Effector CD4-positive, alpha-beta T cell (primary cell): ENCODE measurements at places on chromosomes 4 and X.

GRCh38 chrX:124981420-124981819, 338.3 kb upstream of the TEX13C start:
- DNase-seq, result no peak

DNA sequence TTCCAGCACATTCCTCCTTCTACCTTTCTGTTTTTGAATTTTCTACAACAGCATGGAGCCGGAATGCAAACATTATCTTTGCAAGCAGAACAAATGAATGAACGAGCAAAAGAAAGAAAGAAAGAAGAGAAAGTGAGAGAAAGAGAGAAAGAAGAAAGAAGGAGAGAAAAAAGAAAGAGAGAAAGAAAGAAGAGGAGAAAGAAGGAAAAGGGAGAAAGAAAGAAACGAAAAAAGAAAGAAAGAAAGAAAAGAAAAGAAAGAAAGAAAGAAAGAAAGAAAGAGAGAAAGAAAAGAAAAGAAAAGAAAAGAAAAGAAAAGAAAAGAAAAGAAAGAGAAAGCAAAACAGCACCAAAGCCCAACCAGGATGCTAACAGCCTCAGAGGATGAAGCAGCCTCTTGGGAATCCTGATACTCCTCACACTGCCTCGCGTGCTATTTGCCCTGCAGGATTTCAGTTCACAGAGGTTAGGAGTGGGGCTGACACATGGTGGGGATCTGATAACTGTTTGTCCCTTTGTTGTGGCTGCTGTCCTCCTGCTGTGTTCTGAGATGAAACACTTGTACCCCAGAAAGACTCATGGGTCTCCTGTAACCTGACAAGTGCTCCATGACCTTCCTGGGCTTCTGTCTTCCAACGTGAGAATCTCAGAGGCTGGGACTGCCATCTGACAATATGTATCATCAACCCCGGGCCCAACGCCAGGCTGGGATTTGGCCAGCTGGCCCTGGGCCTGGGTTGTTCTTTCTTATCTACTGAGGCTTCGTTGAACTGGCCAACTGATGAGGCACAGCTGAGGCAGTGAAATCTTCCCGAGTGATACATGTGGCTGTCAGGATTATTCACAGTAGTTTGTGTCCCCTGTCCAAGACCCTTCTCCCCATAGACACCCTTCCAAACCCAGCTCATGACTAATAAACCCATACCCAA, 61.0 kb downstream of the SEPSECS start:
- no peak for DNase-seq

DNA sequence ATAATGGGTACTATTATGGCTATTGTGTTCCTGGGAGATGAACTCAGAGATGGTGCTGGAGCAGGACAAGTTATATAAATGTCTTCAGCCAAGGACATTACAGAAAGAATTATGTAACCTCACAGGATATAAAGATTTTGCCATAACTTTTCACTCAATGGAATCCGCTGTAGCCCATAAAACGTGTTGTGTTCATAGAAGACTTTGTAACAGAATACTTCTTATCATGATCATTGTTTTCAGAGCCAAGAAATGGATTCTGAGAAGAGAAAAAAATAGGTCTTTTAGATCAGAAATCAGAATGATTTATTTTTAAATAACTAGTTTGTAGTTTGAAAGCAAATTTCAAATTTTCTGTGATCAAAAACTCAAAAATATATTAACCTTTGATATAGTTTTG, 441.0 kb upstream of the TENM3 start:
- no peak for DNase-seq

- no peak for DNase-seq
Observed at GRCh38 chrX:6891404-6891803, 256.1 kb upstream of the STS start.

- DNase-seq, result no peak
Observed at GRCh38 chr4:174457468-174457867, 64.8 kb downstream of the HPGD start.

GRCh38 chr4:15551740-15552446, 82.2 kb downstream of the CC2D2A start:
- no peak for DNase-seq

GRCh38 chr4:91997045-91997444, 306.7 kb upstream of the GRID2 start:
- DNase-seq, result no peak

DNA sequence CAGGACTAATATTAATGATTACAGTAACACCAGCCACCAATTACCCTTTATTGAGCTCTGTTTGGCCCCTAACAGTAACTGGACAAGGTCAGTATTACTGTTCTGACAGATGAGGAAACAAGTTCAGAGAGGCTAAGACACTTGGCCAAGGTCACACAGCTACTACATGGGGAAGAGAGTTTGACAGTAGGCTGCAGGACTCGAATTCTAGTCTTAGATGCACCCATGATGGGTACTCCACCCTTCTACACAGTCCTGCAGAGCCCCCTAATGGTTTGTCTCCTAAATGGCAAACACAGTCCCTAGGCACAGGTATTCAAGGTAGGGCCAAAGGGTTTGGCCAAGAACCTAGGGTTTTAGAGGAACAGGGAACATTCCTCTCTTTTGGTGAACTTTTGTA, 93.9 kb downstream of the NSUN7 start:
- DNase-seq, result no peak

DNA sequence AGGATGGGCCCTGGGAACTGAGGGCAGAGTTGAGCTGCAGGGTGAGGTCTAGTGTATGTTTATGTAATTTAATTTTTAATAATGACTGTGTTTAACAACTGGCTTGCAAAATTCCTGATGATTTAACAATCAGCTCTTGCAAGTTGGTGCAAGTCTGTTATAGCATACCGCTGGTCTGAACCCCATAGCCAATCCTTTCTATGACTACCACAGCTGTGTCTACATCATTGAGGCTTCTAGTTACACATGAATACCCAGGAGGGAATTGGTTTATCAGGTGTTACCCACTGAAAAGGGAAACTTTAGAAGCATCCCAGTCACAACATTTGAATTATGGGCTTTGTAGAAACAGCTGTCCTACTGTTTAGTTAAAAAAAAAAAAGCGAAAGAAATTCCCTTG, 38.3 kb downstream of the SUPT20HL1 start:
- DNase-seq, result no peak

- no peak for DNase-seq
Observed at GRCh38 chrX:12497832-12498591, 293.2 kb upstream of the PRPS2 start.

- no peak for DNase-seq
Observed at GRCh38 chrX:143634309-143634662, 1.6 kb downstream of the SLITRK4 start.

- DNase-seq, result no peak
Observed at GRCh38 chr4:173490256-173490655, 39.8 kb downstream of the HAND2 start.

DNA sequence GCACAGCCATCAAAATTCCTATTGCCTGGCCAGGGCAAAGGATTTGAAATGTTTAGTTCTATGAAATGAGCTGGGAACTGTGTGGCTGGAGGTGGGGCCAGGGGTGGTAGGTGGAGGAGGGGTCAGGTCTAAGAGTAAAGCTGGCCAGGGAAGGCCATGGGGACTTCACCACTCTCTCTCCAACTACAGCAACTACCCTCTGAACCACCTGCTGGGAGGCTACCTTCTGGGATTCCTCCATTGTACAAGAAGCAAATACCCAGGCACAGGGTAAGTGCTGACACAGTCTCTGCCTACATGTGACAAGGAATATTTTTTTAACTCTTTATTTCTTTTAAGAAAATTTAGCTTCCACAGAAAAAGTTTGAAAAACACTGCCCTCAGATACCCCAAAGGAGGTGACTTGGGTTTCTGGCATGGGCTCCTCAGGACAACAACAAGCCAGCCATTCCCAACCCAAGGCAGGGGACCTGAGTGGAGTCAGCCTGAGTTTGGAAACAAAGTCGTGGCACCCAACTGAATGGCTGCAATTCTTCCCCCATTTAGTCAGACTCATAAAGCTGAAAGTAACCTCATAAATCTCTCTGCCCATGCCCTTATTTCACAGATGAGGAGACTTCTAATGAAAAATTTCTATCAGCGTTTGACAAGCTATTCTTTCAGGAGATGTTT, 593.8 kb upstream of the DIPK2B start:
- no peak for DNase-seq

GRCh38 chrX:152950786-152951185, 43.1 kb downstream of the PNMA5 start:
- no peak for DNase-seq

- no peak for DNase-seq
Observed at GRCh38 chrX:18643243-18643642, 28.7 kb downstream of the RS1 start.

GRCh38 chr4:166956484-166956883, 277.8 kb downstream of the SPOCK3 start:
- DNase-seq, result no peak

DNA sequence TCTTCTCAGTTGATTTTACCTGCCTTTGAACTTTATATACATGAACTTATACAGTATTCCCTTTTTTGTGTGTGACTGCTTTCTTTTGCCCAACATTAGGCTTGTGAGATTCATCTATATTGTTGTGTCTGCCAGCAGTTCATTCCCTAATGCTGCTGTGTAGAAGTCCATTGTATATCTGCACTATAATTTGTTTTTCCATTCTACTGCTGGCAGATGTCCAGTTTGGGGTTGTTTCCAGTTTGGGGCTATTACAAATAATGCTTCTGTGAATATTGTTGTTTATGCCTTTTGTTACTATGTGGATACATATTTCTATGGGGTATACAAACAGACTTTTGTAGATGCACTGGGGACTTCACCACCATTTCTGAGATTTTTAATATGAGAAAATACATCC, 268.4 kb downstream of the DCTD start:
- no peak for DNase-seq

- DNase-seq, result no peak
Observed at GRCh38 chrX:124435616-124436015, 89.3 kb downstream of the SH2D1A start.

DNA sequence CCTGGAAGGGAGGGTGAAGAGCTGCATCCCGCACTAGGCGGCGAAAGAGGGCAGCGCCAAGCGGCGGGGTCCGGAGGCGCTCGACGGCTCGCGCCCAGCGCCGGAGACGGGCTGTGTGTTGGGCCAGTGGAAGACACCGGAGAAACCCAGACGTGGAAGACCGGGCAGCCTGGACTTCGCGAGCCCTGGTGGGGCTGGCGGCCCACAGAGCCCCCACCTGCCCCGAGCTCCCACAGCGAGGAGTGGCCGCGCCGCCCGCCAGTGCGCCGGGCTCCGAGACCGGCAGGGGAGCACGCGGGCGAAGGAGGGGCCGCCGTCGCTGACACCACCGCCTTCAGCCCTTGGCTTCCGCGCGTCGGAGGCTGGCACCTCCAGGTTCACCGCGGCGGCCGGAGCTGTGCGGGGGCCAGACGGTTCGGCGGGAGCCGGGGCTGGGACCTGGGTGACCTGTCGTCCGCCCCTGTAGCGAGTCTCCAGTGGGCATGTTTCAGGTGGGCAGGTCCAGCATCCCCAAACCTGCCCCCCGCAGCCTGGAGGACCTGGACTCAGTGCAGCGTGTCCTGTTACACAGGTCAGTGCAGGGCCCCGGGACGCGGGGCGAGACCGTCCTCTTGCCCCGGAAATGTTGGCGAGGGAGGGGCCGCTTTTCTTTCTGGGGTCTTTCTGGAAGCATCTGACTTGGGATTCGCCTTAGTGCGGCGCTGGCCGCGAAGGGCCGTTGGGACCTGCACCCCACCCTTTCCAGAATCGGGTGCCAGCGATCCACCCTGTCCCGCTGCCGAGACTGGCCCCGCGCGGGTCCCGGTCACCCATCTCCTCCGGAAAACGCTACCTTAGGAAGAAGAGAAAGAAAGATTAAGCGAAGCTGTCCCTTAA, 9.6 kb upstream of the INTU start:
- DNase-seq, result no peak

DNA sequence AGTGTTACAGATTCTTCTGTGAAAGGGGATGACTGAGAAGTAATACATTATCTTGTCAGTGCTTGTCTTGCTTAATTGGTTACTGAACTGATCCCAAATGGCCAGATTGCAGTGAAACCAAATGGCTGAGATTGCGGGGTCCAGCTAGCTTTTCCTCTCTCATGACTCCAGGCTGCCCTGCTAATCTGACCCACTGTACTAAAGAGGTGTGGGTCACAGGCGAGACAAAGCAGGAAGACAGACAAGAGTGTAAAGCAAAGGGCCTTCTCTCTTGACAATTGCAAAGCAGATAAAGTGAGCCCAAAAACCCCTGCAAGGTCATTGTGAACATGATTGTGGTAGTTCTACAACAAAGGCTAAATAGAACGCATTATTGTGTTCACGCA, 2.1 kb downstream of the TMEM150C start:
- DNase-seq, result no peak

DNA sequence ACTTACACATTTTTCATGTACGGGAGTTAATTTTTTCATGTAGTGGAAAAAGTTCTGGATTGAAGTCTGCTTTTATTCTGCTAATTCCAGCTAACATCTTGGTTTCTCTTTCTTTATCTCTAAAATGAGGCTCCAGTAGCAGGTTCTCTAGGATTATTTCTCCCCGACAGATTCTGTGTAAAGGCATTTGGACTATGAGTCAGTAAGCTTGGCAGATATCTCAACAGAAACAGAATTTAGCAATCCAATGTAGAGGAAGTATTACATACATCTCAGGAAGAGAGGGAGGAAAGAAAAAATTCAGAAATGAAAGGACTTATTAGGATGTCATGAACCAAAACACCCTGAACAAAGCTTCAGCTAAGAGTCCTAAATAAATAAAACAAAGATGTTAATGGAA, 1682.3 kb upstream of the TENM3 start:
- DNase-seq, result no peak

GRCh38 chrX:39836802-39837420, 260.8 kb downstream of the BCOR start:
- no peak for DNase-seq
